ENCODE measurements at places on chromosomes 13 and 19.

- no peak for DNase-seq
Observed at GRCh38 chr19:13095934-13096927, 6.4 kb downstream of the LYL1 start.

DNA sequence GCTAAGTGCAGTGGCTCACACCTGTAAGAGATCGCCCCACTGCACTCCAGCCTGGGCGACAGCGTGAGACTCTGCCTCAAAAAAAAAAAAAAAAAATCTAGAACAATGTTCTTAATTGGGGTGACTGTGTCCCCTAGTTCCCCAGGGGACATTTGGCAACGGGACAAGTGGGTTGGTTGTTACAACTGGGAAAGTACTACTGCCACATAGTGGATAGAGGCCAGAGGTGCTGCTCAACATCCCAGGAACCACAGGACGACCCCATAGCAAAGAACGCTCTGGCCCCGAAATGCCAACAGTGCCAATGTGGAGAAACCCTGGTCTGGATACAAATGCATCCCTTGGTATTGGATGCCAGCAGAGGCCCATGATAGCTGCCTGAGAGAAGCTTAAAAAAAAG, 11.8 kb downstream of the NLRP12 start:
- no peak for DNase-seq

DNA sequence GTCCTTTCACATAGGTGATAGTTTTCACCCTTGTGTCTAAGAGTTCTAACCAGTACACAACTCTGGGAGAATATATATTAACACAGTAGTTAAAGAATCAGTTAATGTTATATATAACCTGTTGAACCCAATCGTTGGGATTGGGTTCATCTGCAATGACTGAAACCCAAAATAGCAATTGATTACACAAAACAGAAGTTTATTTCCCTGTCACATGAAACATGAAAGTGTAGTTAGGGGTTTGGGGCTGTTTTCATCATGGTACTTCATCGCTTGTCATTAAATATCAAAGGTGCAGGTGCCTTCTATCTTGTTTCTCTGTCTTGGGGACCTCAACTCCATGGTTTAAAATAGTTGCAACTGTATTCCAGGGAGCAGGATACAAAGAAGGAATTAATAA, 106.6 kb downstream of the TBC1D4 start:
- DNase-seq: no peak

- no peak for DNase-seq
Observed at GRCh38 chr19:21751384-21751783, 16.0 kb downstream of the ZNF100 start.

DNA sequence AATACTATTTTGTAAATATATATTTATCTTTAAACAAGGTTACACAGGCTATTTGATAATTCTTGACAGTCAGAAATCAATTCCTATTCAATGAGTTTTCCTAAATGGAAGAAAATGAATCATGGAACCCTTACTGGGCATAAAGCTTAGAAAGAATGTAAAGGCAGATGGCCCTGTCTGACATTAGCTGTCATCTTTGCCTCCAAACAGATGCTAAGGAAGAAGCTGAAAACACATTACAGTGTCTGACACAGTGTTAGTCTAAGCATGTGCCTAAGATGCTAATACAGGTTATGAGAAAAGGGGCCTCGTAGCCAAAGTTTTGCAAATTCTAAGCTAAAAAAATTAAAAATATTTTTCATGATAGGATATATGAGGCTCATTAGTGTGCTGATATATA, 112.8 kb downstream of the ITGBL1 start:
- no peak for DNase-seq

DNA sequence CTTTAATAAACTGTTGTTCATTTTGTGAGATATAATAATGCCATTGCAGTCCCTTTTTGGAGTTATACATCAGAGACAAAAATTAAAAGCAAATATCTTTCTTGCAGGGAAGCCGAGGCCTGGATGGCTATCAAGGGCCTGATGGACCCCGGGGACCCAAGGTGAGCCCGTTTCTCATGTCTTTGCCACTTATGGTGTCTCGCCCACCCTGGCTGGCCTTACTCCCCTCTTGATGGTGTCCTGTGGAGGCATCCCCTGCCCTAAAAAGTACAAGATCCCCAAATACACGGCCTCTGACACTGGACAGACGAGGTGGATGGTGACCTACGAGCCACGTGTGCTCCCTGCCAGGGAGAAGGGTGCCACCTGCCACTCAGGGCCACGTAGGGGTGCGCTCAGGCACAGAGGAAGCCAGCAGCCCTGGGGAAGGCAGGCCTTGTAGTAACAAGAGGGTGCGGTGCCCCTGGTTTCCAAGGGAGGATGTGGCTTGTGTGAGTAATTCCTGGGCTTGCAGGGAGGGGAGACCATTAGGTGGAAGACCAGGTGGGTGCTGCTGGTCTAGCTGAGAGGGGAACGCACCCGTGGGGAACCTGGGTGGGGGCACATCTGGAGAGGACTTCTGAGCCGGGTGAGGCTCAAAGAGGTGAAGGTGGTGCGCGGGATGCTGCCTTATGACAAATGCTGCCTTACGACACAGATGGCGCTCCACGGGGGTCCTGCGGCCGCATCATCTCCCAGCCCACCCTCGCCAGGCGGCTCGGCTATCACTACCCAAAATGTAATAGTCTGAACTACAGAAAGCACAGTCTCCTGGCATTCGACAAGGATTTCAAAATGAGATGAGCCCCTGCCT, 115.6 kb downstream of the RAB20 start:
- no peak for DNase-seq

- DNase-seq: no peak
Observed at GRCh38 chr13:30730526-30730925, 4.8 kb upstream of the ALOX5AP start.

GRCh38 chr19:41401483-41401882, 3.9 kb downstream of the BCKDHA start:
- DNase-seq: no peak

DNA sequence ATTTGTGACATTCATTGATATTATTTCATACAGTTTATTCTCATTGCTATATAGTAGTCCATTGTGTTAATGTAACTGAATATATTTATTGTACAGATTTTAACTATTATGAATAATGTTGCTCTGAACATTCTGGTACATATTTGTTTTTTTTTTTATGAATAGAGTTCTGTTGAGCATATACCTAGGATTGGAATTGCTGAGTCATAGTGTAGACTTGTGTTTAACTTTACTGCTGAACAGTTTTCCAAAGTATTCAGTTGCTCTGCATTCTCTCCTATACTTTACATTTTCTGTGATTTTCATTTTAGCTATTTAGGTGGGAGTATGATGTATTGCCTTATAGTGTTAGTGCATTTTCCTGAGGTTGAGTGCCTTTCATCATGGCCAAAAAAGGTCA, 97.5 kb downstream of the MAB21L1 start:
- no peak for DNase-seq

GRCh38 chr13:41458761-41459431, 1.5 kb downstream of the RGCC start:
- DNase-seq: no peak

Measured in right lung (tissue), 10 donors.